T-helper 1 cell (primary cell): ENCODE measurements at places on chromosomes 12 and 14.

DNA sequence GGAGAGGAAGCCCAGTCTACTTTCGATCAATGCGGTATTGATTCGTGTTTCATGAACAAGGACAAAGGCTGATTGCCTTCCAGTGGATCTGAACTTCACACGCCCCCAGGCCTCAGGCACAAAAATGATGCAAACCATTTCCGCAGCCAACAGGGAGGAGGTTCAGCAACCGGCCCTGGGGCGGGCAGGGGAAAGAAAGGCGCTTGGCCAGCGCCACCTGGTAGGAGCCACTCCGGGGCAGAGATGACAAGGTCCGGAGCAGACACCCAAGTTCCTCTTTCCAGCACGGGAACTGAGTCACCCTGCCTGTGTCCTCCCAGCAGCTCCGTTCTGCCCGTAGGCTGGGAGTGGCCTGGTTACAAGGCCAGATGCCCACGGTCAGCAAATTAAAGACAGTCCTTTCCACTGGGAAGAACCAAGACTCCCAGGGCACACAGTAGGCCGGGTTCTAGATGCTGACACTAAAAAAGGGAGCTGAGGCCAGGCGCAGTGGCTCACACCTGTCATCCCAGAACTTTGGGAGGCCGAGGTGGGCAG is 136.3 kb downstream of the SCARB1 start:
- no peak for DNase-seq

DNA sequence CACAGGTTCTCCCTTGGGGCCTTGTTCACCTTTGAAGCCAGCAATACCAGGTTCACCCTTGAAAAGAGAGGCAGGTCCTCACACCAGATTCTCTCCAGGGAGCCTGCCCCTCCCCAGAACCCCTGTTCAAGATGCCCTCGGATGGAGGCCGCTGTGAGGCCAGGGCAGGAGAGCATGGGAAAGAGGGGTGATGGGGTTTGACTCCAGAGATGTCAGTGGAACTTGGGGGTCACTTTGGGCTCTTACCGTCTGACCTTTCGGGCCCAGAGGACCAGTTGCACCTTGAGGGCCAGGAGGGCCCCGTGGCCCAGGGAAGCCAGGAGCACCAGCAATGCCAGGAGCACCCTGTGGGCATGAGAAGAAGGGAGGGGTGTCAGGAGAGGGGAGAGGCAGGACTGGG is 17.4 kb downstream of the COL2A1 start:
- no peak for DNase-seq

DNA sequence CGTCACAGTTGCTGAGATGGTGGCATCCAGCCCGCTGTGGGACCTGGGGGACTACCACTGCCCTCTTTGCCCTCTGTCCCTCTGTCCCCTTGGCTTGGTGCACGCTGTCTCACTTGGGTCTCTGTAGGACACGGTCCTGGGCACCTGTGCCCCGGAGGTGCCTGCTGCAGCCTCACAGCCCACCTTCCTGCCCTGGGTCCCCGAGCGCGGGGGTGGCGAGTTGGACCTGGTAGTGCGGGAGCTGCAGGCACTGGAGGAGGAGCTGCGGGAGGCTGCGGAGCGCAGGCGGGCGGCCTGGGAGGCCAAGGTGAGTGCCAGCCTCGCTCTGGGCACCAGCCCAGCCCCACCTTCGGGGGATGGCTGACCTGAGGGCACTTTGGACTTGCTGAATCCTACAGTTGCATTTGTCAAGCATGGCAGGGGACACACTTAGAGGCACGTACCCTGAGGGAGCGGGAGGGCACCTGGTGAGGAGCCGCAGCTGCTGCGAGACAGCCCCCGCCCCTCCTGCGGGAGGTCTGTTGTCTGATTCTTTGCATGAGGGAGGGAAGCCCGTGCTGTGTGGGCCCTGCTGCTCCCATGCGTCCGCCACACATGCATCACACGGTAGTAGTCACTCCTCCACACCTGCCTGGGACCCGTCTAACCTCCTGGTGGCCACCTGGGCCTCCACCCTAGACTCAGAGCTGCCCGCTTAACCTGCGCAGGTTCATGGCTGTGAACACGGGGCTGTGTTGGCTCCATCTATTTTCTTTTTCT is 6.8 kb downstream of the TEDC1 start:
- DNase-seq, result peak; percentile 13

DNA sequence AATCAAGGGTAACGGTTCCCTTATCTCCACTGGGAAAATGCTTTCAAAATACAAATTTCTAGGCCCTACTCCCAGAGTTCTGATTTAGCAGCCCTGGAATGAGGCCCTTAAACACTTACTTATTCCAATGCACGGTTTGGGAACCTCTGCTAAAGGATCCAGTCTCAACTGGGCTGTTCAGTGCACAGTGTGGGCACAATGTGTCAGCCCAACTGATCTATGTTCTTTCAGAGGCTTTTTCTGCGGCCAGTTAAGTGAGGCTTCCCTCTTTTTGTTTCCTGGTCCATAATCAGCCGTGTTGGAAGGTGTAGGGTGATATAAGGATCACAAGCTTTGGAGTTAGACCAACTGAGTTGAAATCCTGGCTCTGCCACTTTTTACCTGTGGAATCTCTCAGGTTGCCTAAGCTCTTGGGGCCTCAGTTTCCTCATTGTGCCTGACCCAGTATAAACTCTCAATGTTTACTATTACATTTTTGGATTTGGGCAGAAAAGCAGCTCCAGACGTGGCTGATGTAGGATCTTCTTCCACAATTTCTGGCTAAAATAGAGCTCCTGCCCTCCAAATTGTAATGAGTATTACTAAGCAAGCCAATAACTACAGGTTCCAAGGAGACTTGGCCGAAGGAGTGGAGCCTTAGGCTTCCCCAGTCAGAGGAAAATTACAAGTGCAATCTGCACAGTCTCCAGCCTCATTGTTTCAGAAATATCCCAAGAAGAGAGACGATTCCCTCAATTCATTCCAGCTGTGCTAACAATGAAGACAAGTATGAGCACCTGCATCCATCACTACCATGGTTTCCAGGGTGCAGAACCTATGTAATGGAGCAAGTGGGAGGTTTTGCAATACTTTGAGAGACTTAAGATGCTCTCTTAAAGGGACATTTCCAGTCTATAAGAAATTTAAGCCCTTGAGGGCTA is 2.3 kb upstream of the ANGEL1 start:
- no peak for DNase-seq

- no peak for DNase-seq
Measured at GRCh38 chr12:49298160-49298559, 3.2 kb downstream of the PRPH start.

DNA sequence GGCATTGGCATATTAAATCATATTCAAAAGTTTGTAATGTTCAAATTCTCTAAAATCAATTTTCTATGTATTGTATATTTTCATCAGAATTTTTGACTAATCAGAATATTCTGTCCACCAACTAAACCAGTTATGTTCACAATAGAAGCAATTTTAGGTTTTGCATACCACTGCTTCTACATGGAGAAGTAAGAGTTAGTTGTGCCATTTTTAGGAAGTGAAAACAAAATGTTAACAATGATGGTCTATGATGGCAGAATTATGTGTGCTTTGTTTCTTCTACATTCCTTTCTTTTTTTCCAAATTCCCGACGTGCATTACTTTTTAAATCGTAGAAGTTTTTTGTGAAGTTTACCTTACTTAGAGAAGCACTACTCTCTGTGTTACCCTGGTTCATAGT is 29.5 kb downstream of the ABHD12B start:
- no peak for DNase-seq

DNA sequence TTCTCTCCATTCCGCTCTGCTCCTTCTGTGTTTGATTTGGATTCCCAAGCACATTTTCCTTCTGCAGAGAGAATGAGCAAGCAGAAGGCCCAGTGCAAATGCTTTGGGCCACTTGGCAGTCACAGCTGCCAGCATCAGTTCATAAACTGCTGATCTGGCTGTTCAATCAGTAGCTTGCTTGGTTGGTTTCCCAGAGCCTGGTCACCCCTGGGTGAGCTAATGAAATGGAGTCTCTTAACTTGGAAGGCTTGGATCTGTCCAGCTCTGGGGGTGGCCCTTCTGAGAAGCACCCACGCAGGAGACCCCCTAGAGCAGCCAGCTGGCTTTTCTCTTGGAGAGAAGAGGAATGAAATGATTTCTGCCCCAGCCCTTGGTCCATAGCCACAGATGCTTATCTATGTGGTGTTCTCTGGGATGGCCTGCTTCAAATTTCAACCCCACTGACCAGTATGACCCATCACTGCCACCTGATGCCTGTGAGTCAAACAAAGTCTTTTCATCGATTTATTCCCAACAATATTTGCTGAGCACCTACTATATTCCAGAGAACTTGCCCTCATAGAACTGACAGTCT is 30.3 kb downstream of the FAIM2 start:
- DNase-seq, result no peak

DNA sequence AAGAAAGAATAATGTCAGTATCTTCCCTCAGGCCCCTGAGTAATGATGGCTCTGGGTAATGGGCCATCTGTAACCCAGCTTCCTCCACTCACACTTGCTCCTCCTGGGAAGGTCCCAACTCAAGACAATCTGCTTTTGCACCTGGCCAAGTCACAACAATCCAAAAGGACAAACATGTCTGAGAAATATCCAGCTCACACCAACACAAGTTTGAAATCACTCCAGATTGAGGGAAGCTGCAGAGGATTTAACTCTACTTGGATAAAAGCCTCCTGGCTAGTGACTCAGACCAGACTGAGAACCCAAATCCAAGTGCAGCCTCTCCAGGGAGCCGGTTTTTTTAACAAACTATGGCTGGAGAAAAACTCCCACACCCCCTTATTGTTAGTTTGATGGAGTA is 34.2 kb downstream of the RTRAF start:
- DNase-seq, result no peak

GRCh38 chr12:67742461-67742860 is 93.9 kb downstream of the DYRK2 start:
- DNase-seq, result no peak

- DNase-seq, result no peak
Measured at GRCh38 chr14:101083564-101084435, 180.3 kb upstream of the RTL1 start.
